Right renal pelvis (tissue), 4 donors: ENCODE measurements at places on chromosomes 11 and 22.

- DNase-seq: peak; percentile 76
These were observed 1.5 kb downstream of the DBX1 start for GRCh38 chr11:20158597-20159257.

- DNase-seq: no peak
These were observed 396.0 kb upstream of the B3GAT1 start for GRCh38 chr11:134807997-134808396.

- no peak for DNase-seq
These were observed 365.7 kb upstream of the CADM1 start for GRCh38 chr11:115869780-115870431.

GRCh38 chr11:116563028-116563711, 209.6 kb downstream of the BUD13 start:
- DNase-seq: no peak

- no peak for DNase-seq
These were observed 40.8 kb upstream of the ZBED5 start for GRCh38 chr11:10898763-10899025.

GRCh38 chr11:48005136-48005535, 24.8 kb downstream of the PTPRJ start:
- no peak for DNase-seq

DNA sequence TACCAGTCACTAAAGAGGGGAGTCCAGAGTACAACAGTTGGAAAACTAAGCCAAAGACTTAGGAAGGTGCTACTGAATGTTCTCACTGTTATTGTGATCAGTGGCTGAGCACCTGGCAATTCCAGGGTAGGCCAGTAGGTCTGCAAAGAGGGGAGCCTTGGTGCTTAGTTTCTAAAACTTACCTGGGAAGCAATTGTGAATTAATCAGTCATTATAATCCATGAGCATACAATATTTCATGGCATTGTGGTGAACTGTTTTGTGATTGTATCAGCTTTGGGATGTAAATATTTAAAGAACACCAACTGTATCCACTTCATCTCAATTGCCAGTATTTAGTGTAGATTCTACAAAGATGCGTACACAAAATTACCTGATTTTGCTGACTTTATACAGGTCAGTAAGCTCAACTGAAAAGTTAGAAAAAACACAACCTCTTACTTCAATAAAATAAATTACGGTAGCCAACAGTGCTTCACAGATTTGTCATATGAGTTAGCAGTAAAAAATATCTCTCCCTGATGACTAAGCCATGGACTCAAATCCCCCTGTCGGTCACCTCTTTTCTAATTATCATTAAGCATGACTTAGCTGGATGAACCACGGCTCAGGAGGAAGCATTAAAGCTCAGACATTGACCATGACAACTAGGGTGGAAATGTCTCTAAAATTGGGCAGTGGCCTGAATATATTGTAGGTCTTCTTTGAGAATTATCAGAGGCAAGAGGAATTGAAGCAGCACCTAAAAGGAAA, 30.8 kb upstream of the SORL1 start:
- DNase-seq: no peak

DNA sequence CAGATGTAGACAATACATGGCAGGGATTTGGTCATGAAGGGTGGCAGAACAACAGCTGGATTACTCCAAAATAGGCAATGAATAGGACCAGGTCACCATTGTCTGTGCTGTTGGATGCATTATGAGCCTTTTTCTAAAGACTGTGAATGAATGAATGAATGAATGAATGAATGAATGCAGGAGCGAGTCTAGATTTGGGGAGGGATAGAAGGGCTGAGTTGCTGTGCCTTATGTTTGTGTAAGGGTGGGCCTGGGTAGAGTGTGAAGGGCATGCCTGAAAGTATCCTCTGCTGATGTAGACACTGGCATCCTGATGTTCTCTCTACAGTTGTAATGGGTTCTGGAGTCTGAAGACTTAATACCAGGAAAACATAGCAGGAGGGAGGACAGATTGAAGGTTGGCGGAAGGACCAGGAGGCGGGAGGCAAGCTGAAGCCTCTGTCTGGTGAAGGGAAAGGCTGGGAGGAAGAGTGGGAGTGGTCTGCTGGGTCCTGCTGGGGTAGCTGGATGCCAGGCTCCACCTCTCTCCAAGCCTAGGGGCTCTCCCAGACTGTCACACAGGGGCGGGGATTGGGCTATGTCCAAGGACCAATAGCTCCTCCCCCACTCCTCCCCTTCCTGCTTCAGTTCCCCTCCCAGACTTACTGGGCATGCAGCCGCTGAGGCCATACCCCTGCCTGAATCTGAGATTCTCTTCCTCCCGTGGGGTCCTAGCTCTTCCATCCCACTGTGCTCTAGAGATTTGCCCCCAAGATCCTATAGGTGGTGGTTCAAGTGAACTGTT, 4.8 kb downstream of the TRIM3 start:
- DNase-seq: peak; percentile 91

DNA sequence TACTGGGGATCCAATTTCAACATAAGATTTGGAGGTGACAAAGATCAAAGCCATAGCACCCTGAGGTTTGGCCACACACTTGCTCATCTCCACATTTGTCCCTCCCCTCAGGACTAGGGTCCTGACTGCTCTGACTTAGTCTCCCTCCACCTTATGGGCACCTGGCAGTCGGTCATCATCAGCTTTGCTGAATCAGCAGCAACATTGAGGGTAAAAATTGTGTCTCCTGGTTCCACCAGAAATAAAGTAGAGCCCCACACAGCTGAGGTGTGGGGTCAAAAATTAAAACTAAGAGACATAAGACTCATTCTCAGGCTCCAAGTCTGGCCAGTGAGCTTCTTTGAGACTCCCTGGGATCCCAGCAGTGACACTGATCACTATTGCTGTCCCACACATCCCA, 56.2 kb downstream of the GGTLC2 start:
- DNase-seq: no peak

DNA sequence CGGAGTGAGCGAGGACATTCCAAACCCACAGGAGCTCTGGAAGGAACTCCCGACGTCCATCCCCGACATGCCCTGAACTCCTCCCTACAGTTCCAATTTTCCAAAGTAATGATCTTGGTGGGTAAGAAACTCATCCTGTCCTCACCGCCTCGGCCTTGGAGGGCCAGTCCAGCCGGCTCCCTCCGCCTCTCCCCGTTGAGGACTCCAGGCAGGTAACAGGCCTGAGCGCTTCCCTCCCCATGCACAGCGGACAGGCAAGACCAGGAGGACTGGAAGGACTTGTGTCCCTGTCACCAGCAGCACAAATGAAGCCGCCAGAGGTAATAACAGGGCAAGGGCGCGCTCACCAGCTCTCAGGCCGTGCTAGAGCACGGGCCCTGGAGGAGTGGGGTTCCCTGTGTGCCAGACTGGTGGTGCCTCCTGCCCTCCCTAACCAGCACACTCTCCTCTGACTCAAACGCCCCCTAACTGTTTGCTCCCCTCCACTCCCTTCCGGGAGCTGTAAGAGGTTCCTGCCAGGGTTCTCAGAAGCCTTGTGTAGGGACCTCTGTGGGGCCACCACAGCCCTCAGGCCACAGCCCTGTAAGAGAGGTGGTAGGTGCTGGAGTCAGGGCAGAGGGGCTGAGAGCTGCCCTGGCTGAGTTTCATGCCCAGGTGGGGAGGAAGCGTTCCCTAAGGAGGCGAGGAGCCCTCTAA, 17.1 kb downstream of the OVOL1 start:
- no peak for DNase-seq

GRCh38 chr11:40679276-40679675, 780.2 kb downstream of the LRRC4C start:
- DNase-seq: no peak

DNA sequence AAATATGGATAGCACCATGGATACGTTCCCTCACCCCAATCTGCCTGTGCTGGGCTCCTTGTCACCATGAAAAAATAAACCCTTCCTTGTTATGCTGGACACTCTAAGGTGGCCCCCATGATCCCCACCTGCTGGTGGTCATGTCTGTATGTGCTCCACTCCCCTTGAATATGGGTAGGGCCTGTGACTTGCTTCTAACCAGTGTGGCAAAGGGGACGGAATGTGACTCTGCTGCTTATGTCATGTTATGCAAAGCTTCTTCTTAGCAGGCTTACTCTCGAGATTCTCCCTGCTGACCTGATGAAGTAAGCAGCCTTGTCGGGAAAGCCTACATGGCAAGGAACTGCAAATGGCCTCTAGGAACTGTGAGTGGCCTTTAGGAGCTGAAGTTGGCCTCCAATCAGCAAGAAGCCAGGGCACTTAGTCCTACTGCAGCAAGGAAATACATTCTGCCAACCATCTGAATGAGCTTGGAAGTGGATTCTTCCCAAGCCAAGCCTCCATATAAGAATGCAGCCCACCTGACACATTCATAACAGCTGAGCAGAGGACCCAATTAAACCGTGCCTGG, 159.9 kb downstream of the CCDC34 start:
- DNase-seq: no peak

DNA sequence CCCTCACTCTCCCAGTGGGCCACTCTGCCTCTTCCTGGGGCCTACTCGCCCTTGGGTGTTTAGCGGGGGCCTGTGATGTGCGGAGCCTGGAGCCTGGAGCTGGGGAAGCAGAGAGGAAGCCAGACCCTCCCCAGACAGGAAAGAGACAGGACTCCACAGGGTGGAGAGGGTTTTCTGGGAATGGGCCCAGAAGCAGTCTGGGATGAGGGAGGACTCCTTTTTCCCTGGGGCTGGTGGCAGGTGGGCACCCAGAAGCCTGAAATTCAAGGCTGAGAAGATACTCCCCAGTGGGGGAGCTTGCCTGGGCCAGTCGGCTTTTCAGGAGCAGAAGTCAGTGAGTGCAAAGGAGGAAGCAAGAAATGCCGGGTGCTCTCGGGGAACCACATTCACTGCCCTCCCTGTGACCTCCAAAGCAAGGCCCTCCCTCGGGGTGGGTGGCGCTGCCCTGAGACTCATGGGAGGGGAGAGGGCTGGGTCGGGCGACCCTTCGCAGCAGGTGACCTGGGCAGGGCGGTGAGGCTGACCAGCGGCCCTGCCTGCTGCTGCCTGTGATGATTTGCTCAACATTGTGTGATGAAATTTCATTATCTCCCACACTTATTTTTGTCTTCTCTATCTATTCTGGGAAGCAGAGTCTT, 1377.4 kb downstream of the BRD1 start:
- no peak for DNase-seq

DNA sequence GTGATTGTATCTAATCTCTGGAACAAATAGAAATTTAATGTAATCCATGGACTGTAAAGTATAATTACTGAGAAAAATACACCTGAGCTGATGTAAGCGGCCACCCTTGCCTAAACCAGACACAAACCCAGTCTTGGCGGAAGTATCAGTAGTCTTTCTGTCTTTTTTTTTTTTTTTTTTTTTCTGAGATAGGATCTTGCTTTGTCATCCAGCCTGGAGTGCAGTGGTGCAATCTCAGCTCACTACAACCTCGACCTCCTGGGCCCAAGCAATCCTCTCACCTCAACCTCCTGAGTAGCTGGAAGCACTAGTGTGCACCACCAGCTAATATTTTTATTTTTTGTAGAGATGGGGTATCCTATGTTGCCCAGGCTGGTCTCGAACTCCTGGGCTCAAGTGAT, 5.5 kb upstream of the CXCR5 start:
- DNase-seq: no peak

- DNase-seq: no peak
These were observed 13.4 kb upstream of the NECTIN1 start for GRCh38 chr11:119742263-119742861.

DNA sequence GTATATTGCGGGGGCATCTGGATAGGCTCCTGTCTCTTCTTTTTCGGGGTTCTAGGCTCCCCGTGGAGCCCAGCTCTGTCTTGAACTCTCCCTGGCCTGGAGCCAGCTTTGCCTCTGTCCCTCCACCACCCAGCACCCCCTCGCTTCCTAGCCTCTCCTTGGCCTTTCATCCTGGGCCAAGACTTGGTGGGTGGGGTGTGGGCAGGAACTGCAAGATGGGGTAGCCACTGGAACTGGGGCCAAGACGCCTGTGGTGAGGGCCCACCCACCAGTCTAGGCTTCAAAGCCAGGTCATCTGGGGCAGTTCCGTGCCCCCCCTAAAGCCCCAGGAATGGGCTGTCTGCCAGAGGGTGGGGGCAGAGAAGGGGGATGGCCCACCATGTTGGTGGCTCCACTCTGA, 1.7 kb upstream of the CRYBB1 start:
- DNase-seq: no peak

DNA sequence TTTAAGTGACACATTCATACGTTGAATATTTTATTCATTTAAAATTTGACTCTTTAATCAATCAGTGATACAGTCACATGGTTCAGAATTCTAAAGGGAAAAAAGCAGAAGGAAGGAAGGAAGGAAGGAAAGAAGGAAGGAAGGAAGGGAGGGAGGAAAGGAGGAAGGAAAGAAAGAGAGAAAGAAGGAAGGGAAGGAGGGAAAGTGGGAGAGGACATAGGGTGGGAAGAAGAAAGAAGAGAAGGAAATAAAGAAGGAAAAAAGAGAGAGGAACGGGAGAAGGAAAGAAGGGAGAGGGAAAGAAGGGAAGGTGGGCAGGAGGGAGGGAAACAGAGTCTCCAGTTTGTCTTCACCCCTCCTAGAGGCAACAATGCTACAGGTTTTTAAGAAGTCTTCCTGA, 518.6 kb downstream of the MIAT start:
- DNase-seq: no peak
